Central memory CD4-positive, alpha-beta T cell (primary cell): ENCODE measurements at places on chromosomes 3 and 15.

DNA sequence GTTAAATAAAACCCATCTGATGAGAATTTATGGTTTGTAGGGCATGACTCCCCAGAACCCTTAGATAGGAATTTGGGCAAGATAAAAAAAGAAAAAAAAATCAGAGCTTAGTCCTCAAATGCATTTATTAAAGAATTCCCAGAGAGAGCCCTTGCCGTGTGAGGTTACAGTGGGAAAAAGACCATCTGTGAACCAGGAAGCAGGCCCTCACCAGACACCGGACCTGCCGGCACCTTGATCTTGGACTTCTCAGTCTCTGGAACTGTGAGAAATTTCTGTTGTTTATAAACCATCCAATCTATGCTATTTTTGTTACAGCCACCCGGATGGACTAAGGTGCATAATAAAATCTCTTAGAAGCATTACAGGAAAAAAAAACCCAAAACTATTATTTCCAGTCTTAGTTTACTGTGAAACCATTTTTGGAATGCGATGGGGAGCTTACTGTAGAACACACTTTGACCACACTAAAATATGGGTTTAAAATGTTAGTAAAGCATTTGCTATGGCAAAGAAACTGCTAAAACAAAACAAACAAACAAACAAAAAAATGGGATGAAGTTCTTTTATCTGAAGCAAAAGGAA is 72.2 kb downstream of the LEKR1 start:
- no peak for DNase-seq

DNA sequence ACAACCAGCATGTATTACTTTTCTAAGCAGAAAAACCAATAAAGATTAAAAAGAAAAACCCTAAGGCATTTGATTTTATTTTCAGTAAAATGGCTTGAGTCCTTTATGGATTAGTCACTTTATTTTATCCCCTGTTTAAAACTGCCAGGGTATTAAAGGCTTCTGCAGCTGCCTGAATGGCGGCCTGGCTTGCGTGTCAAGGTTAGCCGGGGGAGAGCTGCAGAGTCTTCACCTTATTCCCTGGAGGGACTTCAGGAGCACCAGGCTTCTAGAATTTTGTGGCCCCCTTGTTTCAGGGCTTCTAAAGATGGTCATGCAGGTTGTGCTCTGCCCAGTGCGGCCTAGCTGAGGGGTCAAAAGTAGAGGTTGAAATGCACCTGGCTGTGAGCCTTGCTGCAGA is 58.0 kb upstream of the ICE2 start:
- DNase-seq, result no peak

DNA sequence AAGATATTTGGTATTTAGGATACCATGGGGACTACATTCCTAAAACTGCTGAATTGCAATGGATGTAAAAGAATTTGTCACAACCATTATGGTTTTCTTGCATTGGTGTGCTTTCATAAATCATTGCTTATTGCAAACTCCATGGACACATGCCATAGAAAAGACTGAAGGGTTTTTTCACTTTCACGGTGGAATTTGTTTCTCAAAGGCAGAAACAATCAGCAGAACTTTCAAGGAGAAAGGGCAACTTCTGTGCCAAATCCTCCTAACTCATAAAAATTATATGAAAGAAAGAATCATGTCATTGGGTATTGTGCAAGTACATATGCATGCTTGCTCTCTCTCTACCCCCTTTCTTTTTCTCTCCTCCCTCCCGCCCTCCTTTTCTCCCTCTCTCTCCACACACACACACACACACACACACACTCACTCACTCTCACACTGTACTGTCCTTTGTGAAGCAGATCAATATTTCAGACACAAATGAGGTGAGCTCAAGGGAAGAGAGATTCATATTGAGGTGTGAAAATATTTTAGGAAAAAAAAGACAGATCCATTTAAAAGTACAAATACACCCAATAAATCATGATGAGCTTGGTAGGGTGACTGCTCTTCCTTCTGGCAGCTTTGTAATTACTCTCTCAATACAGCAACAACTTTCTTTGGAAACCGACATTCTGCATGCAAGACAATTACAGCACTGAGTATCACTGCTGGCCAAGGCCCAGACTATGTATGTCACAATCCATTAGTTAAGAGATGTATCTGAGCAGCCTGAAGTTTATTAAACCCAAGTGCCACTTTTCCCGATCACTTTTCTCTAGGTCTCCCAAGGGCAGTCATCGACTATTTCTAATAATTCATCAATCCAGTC is 492.6 kb downstream of the TUSC7 start:
- DNase-seq, result no peak

DNA sequence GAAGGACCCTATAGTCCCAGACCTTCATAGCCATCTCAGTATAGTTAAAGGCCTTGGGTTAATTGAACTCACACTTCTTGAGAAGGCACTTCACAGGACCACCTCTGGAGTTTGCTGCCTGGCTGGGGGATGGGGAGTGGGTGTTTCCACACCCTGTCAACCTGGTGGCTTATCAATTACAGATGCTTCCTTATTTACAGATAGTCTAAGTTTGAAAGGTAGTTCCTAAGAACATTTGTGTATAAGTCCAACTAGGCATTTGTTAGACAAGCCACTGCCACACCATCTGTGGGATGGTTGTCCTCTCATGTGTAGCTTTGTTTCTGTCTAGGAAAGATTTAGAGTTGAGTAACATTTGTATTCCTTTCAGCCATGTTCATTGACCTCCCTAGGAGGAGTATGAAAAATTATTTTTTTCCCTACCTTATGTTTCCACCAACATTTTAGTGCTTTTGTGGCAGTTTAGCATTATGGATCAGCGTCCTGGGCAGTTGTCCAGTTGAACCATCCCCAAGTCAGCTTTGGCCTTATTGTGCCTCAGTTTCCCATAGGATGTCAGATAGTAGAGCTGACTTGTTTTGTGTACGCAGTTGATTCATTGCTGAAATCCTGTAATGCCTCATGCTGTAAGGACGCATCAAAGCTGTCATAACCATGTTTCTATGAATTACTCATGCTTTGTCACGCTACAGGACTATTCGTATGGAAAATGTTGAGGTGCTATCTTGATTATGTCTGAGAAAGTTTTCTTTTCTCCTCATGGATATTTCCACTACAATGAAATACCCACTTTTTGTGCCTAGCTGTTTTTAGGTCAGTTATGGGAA is 21.2 kb upstream of the SIAH2 start:
- DNase-seq, result no peak

DNA sequence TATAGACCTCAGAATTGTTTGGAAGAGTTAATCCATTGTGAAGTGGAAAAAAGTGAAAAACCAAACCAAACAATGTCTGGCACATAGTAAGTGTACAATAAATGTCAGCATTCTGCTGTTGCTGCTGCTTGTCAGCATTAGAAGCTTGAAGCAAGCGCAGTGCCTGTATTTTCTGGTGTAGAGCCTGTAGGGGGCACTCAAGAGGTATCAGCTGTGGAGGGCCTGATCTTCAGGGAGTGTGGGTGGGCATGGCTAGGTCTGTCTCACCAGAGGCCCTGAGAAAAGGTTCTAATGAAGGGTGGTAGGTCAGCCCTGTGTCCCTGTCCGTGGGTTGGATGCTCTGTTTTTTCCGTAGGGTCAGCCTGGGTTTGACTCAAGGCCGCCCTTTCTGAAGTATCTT is 3.6 kb downstream of the ADAMTSL3 start:
- no peak for DNase-seq

GRCh38 chr3:132536442-132537153 is 60.5 kb upstream of the ACKR4 start:
- DNase-seq, result no peak

GRCh38 chr3:154799800-154800199 is 280.3 kb upstream of the MME start:
- DNase-seq, result no peak
